ENCODE measurements at places on chromosomes 4 and X. TPM values are rescaled to one million over a fixed set of nuclear protein-coding genes. Genes with fewer than 3 reads are reported as not detected.
A peak's percentile ranks its signal among the peaks of the same experiment; 100 is the strongest.

- no peak for DNase-seq
Observed at GRCh38 chr4:150302553-150302952, 224.3 kb downstream of the DCLK2 start.

- peak; percentile 9 for DNase-seq
Observed at GRCh38 chr4:98557194-98557892, 101.1 kb downstream of the TSPAN5 start.

GRCh38 chrX:71298119-71298518 lies 3.4 kb upstream of the ITGB1BP2 start:
- DNase-seq = no peak

DNA sequence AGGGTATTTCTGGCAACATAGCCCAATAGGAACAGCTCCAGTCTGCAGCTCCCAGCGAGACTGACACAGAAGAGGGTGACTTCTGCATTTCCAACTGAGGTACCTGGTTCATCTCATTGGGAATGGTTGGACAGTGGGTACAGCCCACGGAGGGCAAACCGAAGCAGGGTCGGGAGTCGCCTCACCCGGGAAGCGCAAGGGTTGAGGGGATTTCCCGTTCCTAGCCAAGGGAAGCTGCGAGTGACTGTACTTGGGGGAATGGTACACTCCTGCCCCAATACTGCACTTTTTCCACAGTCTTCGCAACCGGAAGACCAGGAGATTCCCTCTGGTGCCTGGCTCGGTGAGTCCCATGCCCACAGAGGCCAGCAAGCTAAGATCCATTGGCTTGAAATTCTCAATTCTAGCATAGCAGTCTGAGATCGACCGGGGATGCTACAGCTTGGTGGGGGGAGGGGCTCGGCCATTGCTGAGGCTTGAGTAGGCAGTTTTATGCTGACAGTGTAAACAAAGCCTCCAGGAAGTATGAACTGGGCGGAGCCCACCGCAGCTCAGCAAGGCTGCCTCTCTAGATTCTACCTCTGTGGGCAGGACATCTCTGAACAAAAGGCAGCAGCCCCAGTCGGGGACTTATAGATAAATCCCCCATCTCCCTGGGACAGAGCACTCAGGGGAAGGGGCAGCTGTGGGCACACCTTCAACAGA lies 14.0 kb upstream of the ADAD1 start:
- DNase-seq = no peak

The FMR1NB gene
- total RNA-seq = not detected

- peak; percentile 45 for DNase-seq
Observed at GRCh38 chr4:41611881-41612871, 74.2 kb downstream of the LIMCH1 start.

All from left colon (tissue), 2 donors.